Cerebellar cortex (tissue), 1 donor: ENCODE measurements at places on chromosomes 6 and 20.

DNA sequence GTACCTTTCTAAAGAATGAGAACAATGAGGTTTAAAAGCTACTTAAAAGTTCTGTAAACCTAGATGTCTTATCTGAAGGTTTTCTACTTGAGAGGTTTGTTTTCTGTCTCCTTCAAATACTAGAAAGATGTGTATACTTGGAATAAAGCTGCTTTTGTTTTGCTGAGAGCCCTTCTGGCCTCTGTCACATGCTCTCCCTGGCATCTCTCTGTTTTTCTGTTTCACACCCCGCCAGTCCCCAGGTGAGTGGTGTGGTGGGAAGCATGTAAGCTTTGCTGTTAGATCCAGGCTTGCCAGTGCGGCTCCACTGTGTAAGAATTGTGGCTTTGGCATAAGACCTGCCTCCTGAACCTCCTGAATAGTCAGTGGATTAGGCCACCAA, 56.8 kb downstream of the SNX9 start:
- peak; percentile 34 for DNase-seq

GRCh38 chr6:118509009-118509617, 39.0 kb upstream of the PLN start:
- peak; percentile 37 for DNase-seq

- DNase-seq: no peak
Observed at GRCh38 chr6:142162780-142163179, 15.7 kb downstream of the VTA1 start.

DNA sequence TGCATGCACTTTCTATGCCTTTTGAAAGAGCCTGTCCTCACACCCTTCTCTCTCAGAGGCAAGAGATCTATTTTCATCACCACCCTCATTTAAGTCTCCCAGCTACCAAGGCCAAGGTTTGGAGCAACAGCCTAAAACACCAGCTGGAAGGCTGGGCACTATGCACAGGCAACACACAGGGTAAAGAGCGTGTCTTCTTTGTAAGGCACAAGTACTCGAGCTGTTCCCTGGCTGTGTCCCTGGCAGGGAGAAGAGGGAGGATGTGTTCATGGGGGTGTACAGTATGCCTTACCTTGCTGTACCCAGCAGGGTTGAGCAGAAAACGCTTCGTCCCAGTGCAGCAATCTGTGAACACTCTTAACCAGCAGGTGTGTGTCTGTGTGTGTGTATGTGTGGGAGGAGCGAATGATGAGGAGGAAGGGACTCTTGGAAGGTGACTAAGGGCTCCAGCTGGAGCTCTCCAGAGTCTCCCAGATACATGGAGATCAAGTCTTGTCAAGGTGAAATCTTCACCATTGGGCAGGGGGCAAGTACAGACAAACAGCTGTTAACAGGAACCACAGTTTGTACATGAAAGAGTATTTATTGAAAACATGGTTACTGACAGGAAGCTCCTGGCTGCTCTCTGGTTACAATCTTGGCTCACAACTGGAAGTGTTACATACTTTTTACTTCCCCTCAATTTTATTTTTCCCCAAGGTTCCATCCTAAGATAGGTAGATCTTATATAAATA, 40.8 kb downstream of the ELMO2 start:
- no peak for DNase-seq

GRCh38 chr6:107196152-107196551, 80.8 kb upstream of the BEND3 start:
- no peak for DNase-seq

GRCh38 chr6:146948790-146949342, 255.4 kb upstream of the STXBP5 start:
- no peak for DNase-seq

DNA sequence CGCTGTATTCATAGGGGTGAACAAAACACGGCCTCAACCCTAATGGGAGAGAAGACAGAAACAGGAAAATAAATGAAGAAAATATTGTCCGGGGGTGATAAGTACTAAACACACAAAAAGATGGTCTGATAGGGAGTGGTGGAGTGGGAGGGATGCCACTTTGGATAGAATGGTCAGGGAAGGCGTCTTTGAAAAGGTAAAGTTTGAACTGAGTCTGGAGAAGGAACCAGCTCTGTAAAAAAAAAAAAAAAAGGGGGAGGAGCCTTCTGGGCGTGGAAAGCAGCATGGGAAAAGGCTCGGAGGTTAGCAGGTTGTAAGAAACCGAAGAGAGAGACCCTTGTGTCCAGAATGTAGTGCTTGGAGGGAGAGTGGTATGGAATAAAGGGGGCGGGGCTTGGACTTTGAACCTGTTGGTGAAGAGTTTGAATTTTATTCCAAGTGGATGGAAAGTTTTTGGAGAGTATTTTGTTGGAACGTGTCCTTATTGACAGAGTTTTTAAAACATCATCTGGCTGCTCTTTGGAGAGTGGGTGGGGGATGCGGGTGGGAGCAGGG, 1.8 kb downstream of the CHMP4B start:
- peak; percentile 27 for DNase-seq

DNA sequence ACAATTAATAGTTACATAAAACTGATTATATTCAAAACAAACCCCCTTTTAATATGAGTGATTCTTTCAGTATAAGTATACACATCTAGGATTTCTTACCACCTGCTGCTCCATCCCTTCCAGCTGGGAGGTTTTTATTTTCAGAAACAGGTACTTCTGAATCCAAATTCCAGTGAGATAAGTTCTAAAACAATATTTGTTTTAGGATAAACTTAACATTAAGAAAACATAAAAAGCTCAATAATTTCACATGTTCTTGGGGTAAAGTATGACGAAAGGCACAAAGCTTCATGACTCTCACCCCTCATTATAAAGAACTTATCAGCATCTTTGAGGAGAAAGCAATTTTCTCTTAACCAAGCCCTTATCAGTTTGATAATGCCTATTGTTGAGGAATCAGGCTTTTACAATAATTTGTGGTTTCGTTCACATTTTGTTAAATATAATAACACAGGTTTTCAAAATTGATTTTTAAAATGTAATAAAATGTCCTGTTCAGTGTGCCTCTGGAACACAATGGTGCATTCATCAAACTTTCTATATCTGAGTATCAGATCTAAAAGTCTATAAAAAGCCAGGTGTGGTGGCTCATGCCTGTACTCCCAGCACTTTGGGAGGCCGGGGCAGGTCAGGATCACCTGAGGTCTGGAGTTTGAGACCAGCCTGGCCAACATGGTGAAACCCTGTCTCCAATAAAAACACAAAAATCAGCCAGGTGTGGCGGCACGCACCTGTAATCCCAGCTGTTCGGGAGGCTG, 4.3 kb downstream of the FAM217A start:
- DNase-seq: no peak

DNA sequence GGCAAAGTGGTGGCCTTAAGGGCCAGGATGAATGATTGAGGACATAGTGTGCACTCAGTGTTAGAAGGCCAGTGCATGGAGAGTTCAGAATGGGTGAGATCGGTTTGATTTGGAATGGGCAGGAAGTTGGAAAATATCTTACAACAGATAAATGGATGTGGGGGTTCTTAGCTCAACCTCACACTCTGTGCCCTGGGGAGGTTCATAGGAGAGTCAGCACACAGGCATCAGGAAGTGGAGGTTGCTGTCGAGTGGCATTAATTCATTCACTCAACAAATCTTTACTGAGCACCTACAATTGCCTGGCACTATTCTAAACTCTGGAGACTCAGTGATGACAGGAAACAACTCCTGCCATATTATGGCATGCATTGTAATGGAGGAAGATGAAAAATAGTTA, 313.7 kb upstream of the SUPT3H start:
- DNase-seq: no peak

- DNase-seq: no peak
Observed at GRCh38 chr6:157893238-157893637, 70.2 kb downstream of the SNX9 start.

DNA sequence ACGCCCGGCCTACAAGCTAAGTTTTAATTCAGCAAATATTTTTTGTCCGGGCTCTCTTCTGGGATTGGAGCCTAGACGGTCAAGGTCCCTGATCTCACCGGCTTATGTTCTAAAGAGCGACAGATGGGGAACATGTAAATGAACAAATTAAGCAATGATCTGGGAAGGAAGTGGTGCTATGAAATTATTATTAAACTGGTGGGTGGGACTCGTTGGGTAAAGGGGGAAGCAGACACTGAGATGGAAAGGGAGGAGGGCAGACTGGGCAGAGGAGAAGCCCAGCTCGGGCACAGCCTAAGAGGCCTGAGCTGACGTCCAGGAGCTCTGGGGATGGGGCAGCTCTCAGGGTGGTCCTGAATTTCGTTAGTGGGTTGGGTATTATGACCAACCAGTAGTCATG, 81.8 kb upstream of the AGPAT4 start:
- DNase-seq: no peak

GRCh38 chr20:48298851-48299484, 513.7 kb upstream of the SULF2 start:
- DNase-seq: peak; percentile 16

- DNase-seq: no peak
Observed at GRCh38 chr6:123518441-123519188, 118.1 kb downstream of the TRDN start.

GRCh38 chr6:137219664-137220252, 573 bp upstream of the IFNGR1 start:
- no peak for DNase-seq

- no peak for DNase-seq
Observed at GRCh38 chr20:22728146-22728745, 143.9 kb upstream of the FOXA2 start.

DNA sequence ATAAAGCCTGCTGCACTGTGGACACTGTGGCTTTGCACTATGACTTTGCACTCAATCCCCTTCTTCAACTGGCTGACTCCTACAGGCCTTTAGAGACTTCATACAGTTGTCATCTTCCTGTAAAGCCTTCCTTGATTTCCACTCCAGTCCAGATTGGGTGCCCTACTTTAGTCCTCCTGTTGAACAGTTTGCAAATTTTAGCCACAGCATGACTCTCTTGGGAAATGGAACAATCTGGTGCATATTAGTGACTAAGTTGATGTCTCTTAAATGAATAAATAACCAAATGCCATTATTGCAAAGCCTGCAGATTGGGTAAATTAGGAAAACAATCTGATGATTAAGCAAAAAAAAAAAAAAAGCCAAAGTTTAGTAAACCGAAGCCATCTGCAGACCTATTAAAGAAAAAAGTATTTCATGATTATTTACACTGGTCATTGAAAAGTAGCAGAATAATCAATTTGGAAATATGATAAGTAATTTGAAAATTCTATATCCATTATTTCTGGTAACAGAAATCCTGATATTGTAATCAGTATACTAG, 12.6 kb downstream of the PLCB4 start:
- DNase-seq: peak; percentile 48

DNA sequence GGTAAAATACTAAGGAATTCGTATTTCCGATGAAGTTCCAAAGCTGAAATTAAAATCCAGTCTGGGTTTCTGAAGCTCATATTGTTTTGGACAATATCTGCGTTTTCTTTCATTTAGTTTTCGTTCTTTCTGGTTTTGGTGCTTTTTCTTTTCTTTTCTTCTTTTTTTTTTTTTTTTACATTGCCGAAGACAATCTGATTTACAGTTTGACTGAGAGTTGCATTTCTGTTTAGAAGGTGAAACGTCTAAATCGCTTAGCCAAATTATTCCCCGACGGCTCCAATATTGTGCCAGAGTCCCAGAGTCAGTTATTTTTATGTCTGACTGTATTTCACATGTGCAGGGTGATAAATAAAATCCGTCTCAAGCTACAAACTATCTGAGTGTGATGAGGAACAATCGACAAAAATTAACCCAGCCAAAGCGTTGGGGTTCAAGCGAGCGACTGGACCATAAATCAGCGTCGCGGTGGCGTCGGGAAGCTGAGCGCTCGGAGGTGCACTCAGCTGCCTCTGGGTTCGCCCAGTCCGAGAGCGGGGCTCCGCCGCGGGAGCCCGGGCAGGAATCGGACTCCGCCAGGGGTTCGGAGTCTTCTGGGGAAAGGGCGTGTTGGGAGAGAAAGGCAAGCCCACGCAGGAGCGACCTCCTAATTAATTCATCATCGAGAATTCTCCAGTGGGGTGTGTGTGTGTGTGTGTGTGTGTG, 8.2 kb upstream of the TBX18 start:
- DNase-seq: no peak

DNA sequence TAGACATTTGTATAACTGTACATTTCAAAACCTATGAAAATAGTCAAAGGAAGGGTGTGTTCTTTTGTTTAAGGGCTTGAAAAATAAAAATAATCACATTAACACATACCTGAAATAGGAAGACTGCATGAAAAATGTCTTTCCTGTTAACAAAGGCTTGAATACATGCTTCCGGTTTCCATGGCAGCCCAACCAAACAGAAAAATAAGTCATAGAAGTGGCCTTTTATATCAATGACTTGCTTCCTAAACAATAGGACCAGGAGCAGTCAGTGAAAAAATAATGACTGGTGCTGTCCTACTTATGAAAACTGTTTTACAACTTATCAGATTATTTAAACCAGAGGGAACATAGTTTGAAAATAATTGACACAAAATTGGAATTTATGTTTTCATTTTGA, 412.6 kb upstream of the PLCB4 start:
- DNase-seq: no peak

GRCh38 chr6:16199804-16200203, 38.6 kb upstream of the GMPR start:
- peak; percentile 38 for DNase-seq

GRCh38 chr6:63975699-63976098, 340.1 kb downstream of the PHF3 start:
- no peak for DNase-seq

- DNase-seq: no peak
Observed at GRCh38 chr20:3067139-3068014, 4.0 kb upstream of the OXT start.

DNA sequence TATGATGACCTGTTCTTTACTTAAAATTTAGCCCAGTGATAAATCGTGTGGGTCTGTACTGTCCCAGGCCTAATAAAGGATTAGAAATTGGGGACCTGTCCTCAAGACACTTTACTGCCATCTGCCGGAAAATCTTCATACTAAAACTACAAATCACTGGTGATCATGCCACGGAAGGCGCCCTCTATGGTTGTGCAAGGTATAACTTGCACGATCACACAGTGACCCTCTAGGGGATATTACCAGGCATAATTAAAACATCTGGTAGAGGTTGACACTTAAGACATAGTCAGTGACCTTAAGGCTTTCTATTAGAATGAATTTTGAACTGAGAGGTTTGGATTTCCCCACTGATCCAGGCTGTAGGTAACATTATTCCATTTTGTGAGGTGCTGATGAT, 172.6 kb downstream of the BMP2 start:
- DNase-seq: no peak

DNA sequence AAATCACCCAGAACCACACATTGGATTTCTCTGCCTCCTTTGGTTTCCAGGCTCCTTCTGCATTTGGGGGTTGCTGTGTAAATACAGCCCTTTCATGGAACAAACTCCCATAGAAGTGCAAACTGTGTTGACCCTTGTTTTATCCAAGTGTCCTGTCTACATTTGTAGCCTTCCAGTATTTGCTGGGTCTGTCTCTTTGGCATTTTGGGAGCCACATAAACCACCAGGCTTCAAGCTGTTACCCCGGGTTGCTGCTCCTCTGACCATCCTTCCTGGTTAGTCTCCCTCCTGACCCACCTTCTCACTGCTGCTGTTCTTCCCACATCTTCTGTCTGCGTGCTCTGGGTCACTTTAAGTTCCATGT, 7.6 kb upstream of the MTHFD1L start:
- no peak for DNase-seq
